ENCODE measurements at places on chromosomes 12 and 14.

GRCh38 chr14:68359837-68360552, 432.9 kb downstream of the ZFP36L1 start:
- no peak for DNase-seq

DNA sequence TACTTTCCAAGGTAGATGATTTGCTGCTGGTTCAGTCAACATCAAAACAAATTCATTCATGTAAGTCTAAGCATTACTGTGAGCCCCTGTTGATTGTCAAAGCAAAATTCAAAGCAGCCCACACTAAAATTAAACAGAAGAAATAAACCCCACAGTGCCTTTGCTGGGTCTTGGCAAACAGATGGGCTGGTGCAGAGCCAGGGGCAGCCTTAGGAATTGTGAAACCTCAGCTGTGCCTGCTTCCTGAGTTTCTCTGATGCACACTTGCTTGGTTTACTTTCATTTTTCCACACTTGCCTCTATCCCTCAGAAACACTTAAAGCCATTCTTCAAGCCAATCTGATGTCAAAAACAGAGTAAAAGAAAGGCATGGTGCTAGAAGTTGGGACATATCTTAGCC, 6.6 kb upstream of the PLEKHG7 start:
- DNase-seq = no peak

GRCh38 chr12:26845984-26846383, 13.0 kb upstream of the ITPR2 start:
- no peak for DNase-seq

DNA sequence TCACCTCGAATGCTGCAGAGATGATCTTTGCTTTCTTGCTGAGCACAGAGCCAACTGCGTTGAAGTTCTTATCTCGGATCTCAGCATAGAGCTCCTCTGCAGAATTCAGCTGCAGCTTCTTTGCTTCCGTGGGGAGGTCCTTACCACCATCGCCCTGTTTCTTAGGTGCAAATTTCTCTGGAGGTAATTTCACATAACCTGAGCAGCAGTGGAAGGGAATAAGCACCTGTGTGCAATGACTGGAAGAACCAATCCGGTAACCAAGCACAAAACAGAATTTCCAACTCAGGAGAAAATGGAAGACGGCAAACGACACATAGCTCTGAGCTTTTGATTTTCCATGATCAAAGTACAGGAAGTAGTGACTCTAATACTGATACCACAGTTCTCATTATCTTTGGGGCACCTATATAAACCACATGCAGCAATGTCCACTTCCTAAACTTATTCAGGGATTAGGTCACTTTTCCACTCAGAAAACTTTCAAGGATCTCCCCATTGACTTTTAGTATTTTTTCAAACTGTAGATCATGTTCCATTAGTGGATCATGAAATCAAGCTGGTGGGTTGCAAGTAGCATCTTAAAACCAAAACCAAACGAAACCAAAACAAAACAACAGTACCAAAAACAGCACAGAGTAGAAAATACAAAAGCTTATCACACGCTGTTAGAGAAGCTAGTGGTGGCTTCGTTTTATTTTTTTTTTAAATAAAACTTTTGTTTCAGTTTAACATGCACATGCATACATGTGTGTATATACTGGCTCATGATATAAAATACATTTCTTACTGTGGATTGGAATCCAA, 18.9 kb upstream of the DIABLO start:
- DNase-seq = no peak

- no peak for DNase-seq
These were observed 55.6 kb upstream of the GTF2A1 start for GRCh38 chr14:81276073-81277069.

DNA sequence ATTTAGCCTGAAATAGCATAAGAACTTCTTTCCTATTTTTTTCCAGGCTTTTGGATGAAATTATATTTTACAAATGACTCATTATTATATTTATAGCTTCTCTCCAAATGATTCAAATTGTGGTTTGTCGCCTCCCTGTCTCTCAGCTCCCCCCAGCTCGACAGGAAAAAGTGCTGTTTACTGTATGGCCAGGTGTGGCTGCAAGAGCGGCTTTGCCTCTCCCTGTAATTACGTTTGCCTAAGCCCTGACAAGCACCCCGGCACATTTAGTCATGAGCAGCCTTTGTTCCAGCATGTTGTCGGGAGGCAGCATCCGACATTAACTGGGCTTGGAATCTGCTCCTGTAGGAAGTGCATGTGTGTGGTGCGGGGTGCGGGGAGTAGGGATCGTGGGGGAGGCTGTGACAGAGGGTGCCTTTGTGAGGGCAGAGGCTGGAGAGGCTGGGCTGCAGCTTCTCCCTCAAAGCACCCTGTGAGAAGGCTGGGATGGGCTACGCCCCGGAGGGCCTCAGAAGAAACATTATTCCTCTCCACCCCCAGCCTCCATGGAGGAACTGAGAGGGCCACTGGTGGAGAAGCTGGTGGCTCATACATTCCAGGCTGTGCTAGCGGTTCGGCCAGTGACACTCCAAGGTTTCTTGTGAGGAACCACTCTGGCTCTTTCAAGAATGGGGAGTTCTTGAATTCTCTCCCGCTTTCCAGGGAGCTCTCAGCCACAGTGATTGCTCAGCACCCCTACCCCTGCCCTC, 42.1 kb upstream of the CTDSP2 start:
- no peak for DNase-seq

GRCh38 chr12:93889516-93890212, 212.5 kb downstream of the CRADD start:
- DNase-seq = peak; percentile 6

DNA sequence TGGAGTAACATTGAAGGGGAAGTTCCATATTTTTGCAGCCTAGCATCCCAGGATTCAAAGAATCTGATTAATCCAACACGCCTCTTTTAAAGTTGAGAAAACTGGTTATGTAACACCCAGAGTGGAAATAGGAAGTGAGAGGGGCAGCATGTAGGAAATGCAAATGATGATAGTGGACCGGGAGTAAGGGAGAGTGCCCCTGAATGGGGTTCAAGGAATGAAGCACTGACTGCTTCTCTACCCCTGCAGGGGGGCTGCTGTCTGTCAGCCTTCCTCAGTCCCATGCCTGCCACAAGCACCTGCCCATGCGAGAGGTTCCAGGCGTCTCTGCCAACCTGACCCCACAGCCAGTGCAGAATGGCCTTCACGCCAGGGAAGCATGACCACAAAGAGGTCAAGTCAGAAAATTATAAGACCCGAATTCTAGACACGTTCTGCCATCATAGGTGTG, 126.5 kb upstream of the CCND2 start:
- no peak for DNase-seq

DNA sequence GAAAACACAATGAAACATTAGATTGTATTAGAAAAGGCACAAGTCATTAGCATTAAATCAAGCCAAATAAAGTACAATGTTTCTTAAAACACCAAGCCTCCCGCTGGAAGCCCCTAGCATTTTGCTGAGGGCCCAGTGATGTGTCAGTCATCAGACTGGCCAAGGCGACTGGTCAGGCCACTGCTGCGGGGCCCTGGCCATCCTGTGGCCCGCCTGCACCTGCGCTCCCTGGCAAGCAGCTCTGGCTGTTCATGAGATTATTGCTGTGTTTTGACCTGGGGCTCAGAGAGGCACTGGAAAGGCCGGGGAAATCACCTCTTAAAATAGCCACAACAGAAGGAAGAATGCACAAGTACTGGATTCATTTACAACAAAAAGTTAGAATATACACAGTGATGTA, 24.2 kb upstream of the AMN start:
- DNase-seq = no peak

DNA sequence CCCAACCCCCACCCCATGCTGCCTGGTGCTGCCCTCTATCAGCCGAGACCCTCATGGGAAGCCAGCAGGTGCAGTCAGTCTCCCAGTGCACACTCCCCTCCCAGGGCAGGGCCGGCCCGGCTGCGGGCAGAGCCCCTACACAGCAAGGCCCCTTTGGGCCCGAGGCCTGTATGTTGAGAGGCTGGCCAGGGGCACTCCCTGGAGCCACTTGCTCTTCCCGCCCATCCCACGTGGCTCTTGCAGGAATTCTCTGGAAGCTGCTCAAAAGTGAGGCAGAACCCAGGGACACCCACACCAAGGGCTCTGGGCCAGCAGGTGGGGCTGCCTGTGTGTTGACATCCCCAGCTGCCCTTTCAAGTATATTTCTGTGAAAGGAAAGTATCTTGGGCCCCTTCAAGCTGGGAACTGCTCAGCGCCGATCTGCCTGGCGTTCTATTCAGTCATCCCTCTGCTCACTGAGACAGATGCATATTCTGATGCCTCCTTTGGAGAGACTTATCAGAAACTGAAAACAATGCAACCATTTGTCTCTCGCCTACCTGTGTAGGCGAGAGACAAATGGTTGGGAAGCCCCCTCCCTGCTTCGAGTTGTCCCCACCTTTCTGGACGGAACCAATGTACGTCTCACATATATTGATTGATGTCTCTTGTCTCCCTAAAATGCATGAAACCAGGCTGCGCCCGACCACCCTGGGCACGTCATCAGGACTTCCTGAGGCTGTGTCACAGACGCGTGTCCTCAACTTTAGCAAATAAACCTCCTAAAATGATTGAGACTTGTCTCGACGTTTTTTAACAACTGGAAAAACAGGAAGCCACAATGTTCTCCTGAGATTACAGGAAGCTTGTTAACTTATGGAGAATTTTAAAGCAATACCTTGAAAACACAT, 6.0 kb downstream of the GPR132 start:
- DNase-seq = no peak

GRCh38 chr12:113678223-113679119, 206.8 kb upstream of the LHX5 start:
- DNase-seq = no peak

- DNase-seq = no peak
These were observed 19.1 kb downstream of the AMN start for GRCh38 chr14:102941419-102942011.

DNA sequence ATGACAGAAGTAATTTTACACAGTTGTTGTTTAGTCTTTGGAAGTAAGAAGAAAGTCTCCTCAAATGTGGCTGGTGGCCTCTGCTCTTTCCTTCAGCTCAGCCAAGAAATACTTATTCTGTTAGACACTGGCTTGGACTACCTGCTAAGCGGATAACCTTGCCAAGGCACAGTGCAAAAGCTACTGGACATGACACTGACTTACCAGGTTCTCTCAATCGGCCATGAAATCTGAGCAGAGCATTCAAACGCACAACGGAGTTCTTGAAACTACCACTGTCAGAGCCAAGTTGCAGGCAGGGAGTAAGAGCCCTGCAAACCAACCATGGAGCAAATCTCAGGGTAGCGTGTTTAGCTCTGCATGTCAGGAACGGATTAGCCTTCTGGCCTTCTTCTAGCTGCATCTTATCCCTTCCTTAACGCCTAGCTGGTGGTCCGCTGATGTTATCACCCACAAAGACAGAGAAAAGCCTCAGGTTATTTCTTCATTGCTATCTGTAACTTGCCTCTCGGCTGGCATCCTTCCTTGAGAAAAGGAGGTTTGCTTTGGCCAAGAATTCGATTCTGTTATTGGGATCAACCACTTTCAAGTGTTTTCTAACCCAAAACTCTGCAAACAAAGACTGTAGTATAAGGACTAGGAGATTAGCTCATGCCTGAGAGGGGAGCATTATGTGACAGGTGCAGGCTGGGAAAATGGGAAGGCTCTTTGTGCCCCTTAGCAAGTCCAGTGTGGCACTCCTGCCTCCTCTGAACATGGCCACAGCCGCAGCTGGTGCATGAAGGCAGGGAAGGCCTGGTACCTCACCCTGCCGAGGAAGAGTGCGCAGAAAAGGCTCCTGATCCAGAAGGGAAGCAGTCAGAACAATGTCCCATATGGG, 223.4 kb downstream of the GLT1D1 start:
- no peak for DNase-seq

DNA sequence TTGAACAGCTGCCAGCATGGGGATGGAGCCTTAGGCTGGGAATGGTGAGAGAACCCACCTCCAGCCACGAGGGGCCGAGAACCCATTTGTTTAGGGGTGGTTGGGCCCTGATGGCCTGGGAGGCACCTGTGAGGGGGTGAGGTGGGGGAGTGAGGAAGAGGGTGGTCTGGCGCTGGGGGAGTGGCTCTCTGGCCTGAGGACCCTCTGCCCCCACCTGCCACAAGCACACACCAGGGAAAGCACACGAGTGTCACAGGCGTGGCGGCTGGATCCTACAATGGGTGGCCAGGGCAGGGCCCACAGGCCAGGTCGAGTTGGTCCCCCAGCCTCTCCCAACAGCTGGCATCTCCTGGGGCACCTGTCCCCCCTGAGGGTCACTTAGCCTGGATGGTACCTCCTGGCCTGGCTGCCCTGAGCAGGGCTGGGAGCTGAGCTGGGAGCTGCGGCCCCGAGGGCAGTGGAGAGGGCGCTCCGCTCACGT, 340.5 kb downstream of the TMEM121 start:
- DNase-seq = no peak

GRCh38 chr14:75833326-75834020, 148.3 kb downstream of the TGFB3 start:
- DNase-seq = no peak

GRCh38 chr14:61812347-61813095, 50.3 kb downstream of the SNAPC1 start:
- DNase-seq = no peak

DNA sequence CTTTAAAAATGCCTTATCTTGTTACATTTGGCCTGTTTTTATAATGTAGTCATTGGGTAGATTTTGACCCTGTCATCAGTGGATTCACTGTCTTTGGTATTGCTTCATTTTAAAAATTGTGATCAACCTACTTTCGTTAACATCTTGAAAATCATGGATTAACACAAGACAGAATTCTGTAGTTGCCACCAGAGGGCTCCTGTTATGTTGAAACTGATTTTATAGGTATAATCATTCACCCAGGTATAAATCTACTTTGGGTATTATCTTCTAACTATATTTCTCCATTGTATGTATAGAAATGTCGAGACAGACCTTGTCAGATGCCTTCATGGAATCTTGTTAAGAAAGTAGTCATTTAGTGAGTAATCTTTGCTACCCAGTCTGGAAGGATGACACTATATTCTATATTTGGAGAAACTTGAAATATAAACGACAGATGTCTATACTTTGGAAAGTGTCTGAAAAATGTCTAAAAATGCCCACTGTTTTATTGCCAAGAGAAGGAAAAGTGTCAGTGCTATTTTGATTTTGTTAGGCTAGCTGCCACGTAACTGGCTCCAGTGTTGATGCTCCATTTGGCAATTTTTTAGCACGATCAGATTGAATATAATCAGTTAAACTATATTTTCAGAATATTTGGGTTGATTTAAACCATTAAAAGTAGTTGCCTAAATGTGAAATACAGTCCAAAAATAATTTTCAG, 129.4 kb downstream of the PELI2 start:
- DNase-seq = no peak

GRCh38 chr14:55881577-55882241, 236.5 kb upstream of the PELI2 start:
- no peak for DNase-seq

DNA sequence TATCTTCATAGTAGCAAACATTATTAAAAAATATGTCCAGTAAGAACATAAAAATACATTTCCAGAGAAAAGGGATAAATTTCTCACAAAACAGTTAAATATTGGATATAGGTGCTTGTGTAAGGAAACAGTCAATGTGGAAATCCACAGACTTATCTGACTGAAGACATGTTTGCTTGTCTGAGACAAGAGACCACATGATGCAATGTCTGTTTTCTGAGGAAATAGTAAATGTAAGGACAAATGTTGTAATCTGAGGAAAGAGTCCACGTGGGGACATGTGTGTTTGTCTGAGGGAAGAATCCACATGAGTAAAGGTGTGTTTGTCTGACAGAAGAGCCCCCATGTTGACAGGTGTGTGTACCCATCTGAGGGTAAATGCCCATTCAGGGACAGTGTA, 1093.2 kb downstream of the TMEM121 start:
- no peak for DNase-seq

GRCh38 chr14:102696332-102696731, 80.9 kb upstream of the TRAF3 start:
- no peak for DNase-seq
